ENCODE measurements at places on chromosomes 16 and 17.

- H3K36me3 ChIP-seq: no peaks in the 10 kb centered on the region
- peaks cover 10% of the 10 kb centered on the region for H3K4me1 ChIP-seq
- H3K27ac ChIP-seq: peak overlapping the region; percentile 96
These were observed 82.2 kb downstream of the TNRC6C start for GRCh38 chr17:78040440-78041385.

DNA sequence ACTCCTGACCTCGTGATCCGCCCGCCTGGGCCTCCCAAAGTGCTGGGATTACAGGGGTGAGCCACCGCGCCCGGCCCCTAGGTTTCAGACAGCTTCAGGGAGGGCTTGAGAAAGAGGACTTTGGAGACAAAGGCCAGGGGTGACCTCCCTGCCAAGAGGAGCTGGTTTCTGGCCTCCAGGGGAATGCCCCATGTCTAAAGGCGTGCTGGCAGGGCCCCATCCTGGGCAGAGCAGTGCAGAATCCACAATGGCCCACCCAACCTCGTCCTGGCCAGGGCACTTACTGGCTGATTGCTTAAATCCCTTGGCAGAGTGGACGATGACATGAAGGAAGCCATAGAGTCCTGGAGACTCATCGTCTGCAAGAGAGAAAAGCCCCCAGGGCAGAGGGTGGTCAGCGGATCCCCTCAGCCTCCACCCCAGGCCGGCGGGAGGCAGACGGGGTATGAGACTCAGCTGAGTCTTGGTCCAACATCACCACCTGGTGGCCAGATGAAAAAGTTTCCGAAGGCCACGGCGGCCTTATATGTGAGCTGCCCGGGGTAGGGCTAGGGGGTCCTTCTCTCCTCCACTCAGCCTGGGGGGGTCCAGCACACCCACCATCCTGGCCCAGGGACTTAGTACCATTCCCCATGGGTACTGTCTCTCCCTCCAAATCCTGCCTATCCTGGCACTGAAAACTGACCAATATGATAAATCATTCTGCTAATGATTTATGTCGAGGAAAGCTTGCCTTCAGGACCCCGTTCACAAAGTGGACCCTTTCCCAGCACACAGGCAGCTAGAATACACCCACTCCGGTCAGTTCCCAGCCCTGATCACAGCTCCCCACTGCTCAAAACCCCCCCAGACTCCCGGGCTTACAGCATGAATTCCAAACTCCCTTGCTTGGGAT is 59.1 kb downstream of the TIMM22 start:
- no peak overlapping the region for H3K4me3 ChIP-seq
- H3K4me1 ChIP-seq: no peaks in the 10 kb centered on the region
- no peaks in the 10 kb centered on the region for H3K27me3 ChIP-seq
- peak; percentile 98 for DNase-seq
- peaks cover 43% of the 10 kb centered on the region for H3K36me3 ChIP-seq

DNA sequence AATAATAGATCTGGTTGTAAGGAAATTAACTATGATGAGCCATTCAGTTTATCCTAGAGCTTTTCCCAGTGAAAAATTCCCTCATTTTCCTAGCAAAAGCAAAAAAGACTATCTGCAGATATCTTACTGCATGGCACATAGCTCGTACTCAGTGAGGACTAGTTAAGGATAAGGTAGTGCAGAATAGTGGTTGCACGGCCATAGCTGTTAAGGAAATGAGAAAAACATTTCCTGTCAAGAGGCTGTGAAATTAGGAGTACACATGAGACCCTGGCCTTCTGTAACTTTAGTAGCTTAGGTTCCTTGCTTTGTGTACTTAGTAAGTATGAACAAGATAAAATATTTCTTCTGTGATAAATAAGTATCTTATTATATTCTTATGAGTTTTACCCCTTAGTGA is 10.3 kb downstream of the KAT7 start:
- H3K27me3 ChIP-seq: no peaks in the 10 kb centered on the region
- DNase-seq: no peak
- no peaks in the 10 kb centered on the region for H3K4me1 ChIP-seq
- peaks cover 57% of the 10 kb centered on the region for H3K36me3 ChIP-seq
- peak overlapping the region; percentile 45 for H3K27ac ChIP-seq
- no peak overlapping the region for H3K4me3 ChIP-seq

- H3K27me3 ChIP-seq: no peaks in the 10 kb centered on the region
- peaks cover 24% of the 10 kb centered on the region for H3K36me3 ChIP-seq
- H3K4me1 ChIP-seq: peaks cover 25% of the 10 kb centered on the region
- no peak overlapping the region for H3K4me3 ChIP-seq
- DNase-seq: peak; percentile 92
These were observed 82.3 kb downstream of the ARHGAP23 start for GRCh38 chr17:38510421-38511149.

GRCh38 chr17:81922566-81923301 is 4.8 kb upstream of the SIRT7 start:
- no peak for DNase-seq
- peaks cover 20% of the 10 kb centered on the region for H3K4me1 ChIP-seq
- peaks cover 35% of the 10 kb centered on the region for H3K36me3 ChIP-seq
- no peaks in the 10 kb centered on the region for H3K27me3 ChIP-seq
- peak overlapping the region; percentile 64 for H3K4me3 ChIP-seq

DNA sequence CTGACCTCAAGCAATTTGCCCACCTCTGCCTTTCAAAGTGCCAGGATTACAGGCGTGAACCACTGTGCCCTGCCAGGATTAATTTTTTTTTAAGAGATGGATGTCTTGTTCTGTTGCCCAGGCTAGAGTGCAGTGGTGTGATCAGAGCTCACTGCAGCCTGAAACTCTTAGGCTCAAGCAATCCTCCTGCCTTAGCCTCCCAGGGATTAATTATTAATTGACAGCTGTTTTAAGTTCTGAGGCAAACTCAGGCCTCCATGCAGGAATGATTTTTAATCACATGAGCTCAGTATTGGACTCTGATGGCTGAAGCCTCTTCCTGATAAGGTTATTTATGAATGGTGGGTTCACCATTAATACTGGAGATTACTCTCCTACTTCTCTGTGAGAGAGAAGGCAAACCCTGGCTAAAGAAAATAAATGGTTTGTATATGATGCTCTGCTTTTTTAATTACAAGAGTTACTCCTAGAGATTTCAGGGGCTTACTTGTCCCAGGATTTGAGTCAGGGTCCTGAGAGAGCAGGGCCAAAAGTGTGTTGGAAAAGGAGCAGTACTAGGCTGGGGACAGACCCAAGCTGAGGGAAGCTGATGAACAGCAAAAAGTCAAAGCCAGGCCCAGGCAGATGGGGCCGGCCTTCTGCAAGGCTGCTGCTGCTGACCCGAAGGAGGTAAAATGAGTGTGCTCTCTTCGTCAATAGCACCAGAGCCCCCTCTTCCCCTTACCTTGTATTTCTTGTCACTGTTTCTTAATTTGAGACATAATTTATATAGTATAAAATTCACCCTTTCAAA is 56.9 kb upstream of the HAS3 start:
- no peak overlapping the region for H3K4me3 ChIP-seq
- DNase-seq: no peak
- H3K4me1 ChIP-seq: peaks cover 7% of the 10 kb centered on the region
- peak overlapping the region; percentile 67 for H3K27ac ChIP-seq
- no peaks in the 10 kb centered on the region for H3K36me3 ChIP-seq

GRCh38 chr16:79985606-79986005 is 385.1 kb upstream of the MAF start:
- no peak overlapping the region for H3K27ac ChIP-seq
- no peak for DNase-seq
- H3K4me1 ChIP-seq: no peaks in the 10 kb centered on the region
- H3K27me3 ChIP-seq: no peaks in the 10 kb centered on the region
- H3K4me3 ChIP-seq: no peak overlapping the region

DNA sequence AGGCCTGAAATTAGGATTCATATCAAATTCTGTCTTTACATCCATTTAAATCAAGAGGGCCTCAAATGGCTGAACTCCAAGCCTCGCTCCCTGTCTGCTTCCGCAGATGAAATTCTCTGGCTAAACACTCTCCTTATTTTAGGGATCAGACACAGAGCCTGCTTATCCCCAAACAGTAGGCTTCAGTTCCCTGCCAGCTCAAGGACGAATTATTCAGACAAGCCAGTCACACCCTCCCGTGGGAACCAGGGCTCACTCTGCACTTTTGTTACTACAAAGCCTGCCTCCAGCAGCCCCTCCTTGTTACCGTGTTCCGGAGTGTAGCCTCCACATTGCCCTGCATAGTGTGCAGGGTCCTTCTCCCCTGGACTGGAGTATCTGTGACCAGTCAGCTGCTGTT is 46.6 kb upstream of the LCMT1 start:
- no peaks in the 10 kb centered on the region for H3K27me3 ChIP-seq
- no peak for DNase-seq
- no peak overlapping the region for H3K4me3 ChIP-seq
- no peaks in the 10 kb centered on the region for H3K36me3 ChIP-seq
- H3K4me1 ChIP-seq: peaks cover 26% of the 10 kb centered on the region

GRCh38 chr17:58381124-58382035 is 29.4 kb upstream of the SUPT4H1 start:
- no peaks in the 10 kb centered on the region for H3K36me3 ChIP-seq
- no peaks in the 10 kb centered on the region for H3K4me1 ChIP-seq
- no peak for DNase-seq
- no peak overlapping the region for H3K4me3 ChIP-seq
- no peak overlapping the region for H3K27ac ChIP-seq

DNA sequence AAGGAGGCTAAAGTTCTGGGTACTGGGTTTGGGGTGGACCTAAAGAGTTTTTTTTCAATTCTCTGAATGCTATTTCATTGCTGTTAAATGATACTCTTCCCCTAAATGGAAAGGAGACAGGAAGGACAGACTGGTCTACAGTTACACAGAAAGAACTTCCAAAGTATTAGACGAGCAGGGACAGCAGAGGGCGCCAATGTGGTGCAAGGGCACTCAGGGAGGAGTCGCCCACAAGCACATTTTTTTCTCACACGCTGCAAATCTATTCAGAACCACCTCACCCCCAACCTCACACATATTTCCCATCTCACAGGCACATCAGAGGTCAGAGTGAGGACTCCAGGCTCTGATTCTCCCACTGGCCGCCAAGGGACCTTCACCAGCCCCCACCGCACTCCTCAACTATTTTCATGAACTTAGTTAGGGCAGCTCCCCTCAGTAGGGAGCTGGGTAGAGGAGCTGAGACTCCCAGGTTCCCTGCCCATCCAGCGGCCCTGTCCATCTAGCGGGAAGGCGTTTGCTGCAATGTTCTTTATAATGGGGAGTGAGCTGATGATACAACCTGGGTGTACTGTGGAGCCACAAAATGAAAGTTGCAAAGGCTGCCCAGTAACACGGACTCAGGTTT is 6.8 kb upstream of the CA4 start:
- peaks cover 12% of the 10 kb centered on the region for H3K4me1 ChIP-seq
- H3K27ac ChIP-seq: no peak overlapping the region
- peaks cover 78% of the 10 kb centered on the region for H3K27me3 ChIP-seq
- peak overlapping the region; percentile 64 for H3K4me3 ChIP-seq
- peak; percentile 95 for DNase-seq

DNA sequence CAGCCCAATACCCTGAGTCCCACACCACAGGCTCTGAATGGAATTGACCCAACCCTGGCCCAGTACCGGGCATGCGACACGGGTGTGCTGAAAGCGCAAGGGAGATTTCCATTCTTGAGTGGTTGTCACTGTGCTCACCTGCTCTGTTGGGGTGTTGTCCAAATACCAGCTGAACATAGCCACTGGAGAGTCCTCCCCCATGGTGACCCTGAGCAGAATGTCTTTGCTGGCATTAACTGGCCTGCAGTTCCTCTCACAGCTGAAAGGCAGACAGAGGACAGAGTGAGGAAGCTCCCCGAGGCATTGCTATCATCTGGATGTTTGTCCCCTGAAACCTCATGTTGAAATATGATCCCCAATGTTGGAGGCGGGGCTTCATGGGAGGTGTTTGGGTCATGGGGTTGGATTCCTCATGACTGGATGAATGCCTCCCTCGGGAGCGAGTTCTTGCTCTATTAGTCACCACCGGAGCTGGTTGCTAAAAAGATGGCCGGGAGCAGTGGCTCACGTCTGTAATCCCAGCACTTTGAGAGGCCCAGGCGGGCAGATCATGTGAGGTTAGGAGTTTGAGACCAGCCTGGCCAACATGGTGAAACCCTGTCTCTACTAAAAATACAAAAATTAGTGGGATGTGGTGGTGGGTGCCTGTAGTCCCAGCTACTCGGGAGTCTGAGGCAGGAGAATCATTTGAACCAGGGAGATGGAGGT is 57.3 kb upstream of the BCO1 start:
- peak overlapping the region; percentile 41 for H3K27ac ChIP-seq
- H3K4me3 ChIP-seq: peak overlapping the region; percentile 22
- no peaks in the 10 kb centered on the region for H3K27me3 ChIP-seq
- peaks cover 10% of the 10 kb centered on the region for H3K4me1 ChIP-seq

All from osteoblast (primary cell).